ENCODE measurements at places on chromosomes 5 and 9.

DNA sequence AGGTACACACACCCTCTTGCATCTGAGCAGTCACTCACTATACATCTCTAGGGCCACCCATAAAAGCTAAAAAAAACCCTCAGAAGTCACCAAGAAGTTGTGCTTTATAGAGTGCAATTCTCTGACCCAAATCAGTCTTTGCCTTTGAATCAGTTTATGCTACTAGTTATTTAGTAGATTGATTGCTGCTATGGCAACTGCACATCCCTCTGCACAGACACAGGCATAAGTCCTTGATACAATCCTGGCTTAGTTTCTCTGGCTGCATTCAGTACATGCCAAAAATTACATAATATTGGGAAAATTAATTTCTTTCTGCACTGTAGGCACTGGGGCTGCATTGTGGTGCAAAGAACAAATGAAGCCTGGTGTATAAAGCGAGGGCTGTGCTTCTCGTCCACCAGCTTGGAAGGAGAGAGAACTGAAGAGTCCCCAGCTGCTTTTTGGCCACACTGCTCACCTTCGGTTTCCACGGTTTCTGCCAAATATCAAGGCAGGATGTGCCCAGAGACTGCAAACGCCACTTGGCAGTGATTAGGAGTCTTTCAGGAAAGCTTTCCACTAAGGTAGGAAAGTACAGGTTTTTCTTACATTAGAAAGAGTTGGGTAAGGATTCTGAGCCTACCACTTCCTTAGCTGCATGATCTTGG, 258.4 kb downstream of the ELAVL2 start:
- no peak for DNase-seq

- DNase-seq = no peak
Measured at GRCh38 chr9:8570776-8571175, 771.2 kb upstream of the DMAC1 start.

- DNase-seq = no peak
Measured at GRCh38 chr5:151212406-151212798, 11.5 kb downstream of the CCDC69 start.

- DNase-seq = no peak
Measured at GRCh38 chr5:84063041-84063440, 321.6 kb downstream of the EDIL3 start.

GRCh38 chr5:151958111-151958510, 33.5 kb upstream of the GLRA1 start:
- no peak for DNase-seq

DNA sequence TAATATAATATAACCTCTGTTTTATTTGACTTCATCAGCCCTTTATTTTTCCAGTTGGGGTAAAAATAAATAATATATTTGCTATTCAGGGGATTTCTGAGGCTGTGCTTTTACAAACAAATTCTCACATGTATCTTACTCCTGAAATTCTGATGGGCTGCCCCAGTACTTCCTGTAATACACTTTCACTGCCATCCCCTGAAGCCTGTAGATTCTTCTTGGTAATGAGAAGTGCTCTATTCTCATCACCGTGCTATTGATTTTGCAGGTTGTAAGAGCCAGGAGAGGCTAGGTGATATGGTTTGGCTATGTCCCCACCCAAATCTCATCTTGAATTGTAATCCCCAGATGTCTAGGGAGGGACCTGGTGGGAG, 91.9 kb upstream of the CEP78 start:
- DNase-seq = no peak

GRCh38 chr5:58410441-58410840, 49.4 kb downstream of the PLK2 start:
- DNase-seq = no peak

DNA sequence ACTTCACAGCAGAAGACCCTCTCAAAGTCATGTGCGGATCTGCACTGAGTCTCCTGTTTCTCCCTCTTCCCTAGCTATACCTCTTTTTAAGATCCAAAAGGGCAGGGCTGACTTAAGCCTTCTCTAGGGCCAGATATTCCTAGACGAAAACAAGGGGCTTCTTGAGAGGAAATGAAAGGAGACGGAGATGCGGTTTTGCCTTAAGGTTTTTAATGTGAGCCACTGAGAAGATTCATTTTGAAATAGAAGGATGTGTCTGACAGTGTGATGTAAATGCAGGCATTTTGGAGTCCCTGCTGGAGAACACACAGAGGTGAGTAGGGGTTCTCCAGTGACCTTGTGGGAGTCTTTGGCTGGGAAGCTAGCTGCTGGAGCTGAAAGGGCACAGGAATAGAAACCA, 15.6 kb upstream of the IL12B start:
- no peak for DNase-seq

- DNase-seq = no peak
Measured at GRCh38 chr5:61878471-61878870, 427.5 kb upstream of the KIF2A start.

GRCh38 chr9:114314256-114314867, 8.5 kb upstream of the ORM1 start:
- DNase-seq = no peak

DNA sequence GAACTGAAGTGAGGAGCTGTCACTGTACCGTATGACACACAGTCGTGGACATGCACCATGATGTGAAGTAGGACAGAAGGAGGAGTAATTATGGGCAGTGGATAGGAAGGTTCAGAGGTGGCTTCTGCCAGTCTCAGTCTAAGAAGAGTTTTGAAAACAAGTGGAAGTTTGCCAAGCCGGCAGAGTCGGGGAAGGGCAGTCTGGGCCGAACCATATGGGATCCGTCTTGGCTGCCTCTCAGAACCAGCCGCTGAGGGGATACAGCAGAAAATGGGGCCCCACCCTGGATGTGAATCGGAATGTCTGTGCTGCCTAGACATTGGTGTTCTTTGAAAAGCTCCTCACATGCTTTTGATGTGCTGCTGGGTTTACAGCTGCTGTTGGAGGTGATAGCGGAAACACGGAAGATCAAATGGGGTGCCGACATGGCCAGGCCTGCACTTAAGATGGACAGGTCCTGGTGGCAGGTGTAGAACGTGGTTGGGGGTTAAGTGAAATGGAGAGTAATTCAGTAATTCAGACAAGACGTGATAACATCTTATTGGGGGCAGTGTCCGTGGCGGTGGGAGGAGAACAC, 11.2 kb downstream of the SNX18 start:
- no peak for DNase-seq

GRCh38 chr5:56169281-56169680, 63.8 kb downstream of the ANKRD55 start:
- DNase-seq = no peak

- no peak for DNase-seq
Measured at GRCh38 chr9:123684393-123685149, 245.4 kb downstream of the DENND1A start.

DNA sequence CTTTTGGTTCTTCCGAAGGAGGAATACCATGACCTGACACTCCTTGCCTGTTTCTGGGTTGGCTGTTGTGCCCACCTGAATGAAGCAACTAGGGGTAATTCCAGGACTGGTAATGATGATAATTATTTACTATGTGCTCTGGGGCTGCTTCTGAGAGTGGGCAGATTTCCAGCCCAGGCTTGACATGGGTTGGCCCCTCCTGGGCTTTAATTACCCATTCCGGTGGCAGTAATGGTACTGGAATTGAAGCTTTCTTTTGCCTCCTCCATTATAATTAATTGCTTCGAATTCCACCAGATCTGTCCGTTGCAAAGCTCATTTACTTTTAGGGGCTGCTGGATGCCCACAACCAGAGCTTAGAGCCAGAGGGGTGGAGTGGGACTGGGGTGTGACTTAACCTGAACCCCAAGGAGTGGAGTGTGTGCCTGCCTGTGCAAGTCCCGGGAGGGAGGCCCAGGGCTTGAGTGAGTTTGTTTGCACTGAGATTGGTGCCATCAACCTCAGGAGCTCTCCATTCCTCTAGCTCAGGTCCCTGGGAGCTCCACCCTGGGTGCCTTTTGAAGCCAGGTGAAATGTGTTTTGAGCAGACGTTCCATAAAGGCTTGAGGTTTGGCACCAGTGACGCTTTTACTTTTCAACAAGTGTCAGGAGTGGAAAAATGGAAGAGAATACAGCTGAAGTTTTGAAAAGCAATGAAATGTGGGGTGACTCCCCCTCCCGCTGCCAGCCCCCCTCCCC, 214.6 kb downstream of the PDZD2 start:
- no peak for DNase-seq

- no peak for DNase-seq
Measured at GRCh38 chr5:98942847-98943246, 14.0 kb upstream of the CHD1 start.

DNA sequence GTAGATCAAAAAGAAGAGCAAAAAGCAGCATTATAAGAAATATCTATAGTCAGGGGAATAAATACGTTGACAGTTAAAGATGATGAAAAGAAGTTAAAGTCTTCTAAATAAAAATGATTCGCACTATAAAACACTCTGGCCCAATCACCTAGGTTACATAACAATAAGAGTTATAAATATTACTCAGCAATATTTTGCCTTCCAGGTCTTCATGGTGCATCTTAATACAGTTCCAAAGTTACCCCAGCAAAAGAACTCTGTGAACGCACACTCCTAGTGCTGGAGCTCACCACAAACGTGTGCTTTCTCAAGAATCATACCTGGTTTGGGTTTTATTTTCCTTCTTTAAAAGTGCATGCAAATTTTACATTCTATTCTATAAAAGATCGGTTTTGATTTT, 44.7 kb downstream of the EPB41L4A start:
- no peak for DNase-seq

- no peak for DNase-seq
Measured at GRCh38 chr5:160339406-160340130, 27.2 kb upstream of the CCNJL start.

DNA sequence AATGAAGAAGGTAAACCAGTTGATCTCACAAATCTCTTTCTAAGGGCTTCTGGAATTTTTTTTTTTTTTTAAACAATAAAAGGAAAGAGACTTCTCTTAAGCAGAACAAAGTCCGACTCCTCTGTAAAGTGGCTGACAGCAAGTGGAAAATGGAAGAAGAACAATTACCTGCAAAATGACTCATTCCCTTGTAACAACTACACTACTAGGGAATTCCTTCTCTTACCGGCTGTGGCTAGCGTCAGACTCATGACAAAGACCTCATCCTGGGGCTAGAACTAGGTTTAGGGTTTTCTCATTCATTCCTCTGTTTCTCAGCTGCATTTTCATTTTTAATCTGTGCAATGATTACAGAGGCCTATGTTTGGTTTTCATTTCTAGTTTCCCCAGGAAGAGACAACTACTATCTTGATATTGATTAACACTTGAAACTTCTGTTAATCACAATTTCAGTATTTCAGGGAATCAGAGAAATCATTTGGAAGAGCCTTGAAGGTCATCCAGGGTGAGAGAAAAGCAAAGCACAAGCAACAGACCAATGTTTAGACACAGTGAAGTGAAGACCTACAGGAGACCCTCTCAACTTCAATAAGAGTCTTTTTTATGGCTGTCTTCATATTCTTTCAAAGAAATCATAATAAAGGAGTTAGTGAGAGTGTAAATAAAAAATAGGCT, 437.9 kb downstream of the RAB3C start:
- no peak for DNase-seq

GRCh38 chr5:60997721-60998120, 52.7 kb downstream of the NDUFAF2 start:
- DNase-seq = no peak

DNA sequence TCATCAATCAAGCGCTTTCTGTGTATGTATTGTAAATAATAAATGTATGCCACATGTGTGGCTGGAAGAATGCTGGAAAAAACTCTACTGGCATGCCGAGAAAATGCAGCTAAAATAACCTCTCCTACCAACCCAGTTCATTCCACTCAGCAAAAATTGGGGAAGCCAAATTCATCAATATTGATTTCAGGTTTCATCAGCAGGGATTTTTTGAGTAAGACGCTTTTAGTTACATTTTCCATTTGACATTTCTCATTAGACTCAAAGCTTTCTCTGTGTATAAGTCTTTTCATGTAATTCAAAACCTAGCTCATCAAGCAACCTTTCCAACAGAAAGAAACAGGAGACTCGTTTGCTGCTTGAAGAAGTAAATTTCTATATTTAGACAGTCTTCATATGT, 338.1 kb downstream of the DMRT2 start:
- DNase-seq = no peak

DNA sequence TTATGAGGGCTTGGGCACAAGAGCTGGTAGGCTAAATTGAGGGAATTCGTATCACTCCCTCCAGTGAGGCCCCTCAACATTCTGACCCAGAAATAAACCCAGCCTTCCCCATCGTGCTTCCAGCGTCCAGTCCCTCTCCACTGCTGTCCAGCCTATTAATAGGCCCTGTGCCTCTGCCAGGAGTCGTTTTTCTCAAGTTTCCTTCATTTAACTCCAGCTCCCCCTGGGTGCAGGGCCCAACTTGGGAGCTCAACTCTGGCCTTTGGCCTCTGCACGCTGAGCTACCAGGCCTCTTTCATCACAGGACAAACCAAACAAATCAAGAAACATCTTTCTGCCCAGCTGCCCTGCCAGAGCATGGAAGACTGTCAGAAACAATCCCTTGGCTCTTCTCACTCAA, 10.0 kb downstream of the HBEGF start:
- DNase-seq = no peak

DNA sequence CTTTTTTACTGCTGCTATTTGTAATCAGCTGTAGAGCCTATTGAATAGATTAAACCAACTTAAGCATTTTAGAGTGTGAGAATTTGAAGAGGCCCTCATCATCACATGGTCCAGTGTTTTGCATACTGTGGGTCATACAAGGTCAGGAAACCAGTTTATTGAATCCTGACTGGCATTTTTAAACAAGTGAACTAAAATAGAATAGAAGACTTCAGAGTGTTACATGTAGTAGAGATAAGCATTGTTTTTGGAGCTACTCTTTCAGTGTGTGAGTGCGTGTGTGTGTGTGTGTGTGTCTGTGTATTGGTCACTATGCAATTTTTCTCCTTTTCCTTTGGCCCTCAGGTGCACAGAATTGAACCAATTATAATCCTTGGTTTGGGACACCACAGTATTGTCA, 114.4 kb downstream of the SLC28A3 start:
- no peak for DNase-seq

DNA sequence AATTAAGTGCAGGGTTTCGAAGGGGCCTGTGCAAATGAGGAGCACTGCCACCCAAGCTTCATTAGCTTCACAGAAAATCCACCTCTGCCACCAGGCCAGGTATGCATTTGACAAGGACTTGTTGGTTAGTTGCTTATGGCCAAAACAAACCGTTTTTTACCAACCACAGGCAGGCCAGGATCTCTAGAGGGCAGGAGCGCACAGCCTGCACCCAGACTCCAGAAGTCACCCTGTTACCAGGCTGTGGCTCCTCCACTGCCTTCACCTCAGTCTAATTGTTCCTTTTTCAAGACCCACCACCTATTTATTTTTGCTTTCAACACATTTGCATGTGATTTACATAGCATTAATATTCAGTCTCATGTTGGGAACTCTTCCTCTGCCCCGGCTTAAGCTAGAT, 78.3 kb upstream of the HSPA9 start:
- no peak for DNase-seq

All from stimulated activated CD8-positive, alpha-beta memory T cell treated with anti-CD3 and anti-CD28 coated beads, Interleukin-15, amount 100 ng/mL, for 24 hours (primary cell).